Activated naive CD4-positive, alpha-beta T cell (primary cell): ENCODE measurements at places on chromosomes 2 and 18.

GRCh38 chr2:71892896-71893295 lies 254.8 kb downstream of the CYP26B1 start:
- no peak for DNase-seq

- no peak for DNase-seq
Measured at GRCh38 chr18:59271606-59272220, 1.5 kb downstream of the RAX start.

DNA sequence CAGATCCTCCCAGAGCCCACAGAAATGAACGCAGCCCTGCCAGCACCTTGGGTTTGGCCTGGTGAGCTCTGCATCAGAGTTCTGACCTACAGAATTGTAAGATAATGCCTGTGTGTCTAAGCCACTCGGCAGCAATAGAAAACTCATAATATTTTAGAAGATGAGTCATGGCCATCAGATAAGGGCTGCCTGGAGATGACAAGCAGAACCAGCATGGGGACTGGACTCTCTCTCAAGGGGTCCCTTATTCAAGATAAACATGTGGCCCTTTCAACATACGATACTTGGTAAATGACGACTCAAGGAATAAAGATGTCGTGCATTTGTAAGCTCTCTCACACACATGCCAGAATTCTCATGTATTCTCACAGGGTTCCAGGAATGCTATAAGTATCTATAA lies 8.5 kb upstream of the AGAP1 start:
- no peak for DNase-seq

DNA sequence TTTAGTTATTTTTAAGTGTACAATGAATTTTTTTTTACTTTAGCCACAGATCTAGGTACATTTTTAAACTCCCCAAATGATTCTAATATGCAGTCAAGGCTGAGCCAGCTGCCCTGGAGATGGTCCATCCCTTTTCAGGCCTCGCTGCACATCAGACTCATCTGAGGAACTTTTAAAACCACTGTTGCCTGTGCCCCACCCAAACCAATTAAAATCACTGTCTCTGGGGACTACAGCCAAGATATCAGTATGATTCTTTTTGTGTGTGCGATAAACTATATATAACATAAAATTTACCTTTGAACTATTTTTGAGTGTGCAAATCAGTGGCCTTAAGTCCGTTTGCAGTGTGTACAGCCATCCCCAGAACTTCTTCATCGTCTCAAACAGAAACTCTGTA lies 9.1 kb upstream of the MALT1 start:
- DNase-seq, result no peak
